ENCODE measurements at places on chromosomes 4 and X.

DNA sequence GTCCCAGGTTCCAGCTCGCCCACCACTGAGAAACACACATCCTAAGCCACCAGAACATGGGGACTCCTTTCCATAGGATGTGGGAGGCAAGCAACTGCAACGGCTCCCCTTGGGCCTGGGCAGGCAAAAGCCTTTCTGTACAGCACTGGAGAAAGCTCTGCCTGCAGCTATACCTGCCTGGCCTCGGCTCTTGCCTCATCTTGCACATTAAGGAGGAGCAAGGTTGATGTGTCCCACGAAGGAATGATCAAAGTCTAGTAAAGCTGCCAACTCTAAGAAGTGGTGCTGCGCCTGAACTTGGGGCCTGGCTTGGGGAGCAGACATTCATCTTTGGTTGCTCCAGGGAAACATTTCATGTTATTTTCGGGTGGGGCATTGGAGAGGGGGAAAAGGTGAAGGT, 19.6 kb downstream of the CCNG2 start:
- no peak for DNase-seq

DNA sequence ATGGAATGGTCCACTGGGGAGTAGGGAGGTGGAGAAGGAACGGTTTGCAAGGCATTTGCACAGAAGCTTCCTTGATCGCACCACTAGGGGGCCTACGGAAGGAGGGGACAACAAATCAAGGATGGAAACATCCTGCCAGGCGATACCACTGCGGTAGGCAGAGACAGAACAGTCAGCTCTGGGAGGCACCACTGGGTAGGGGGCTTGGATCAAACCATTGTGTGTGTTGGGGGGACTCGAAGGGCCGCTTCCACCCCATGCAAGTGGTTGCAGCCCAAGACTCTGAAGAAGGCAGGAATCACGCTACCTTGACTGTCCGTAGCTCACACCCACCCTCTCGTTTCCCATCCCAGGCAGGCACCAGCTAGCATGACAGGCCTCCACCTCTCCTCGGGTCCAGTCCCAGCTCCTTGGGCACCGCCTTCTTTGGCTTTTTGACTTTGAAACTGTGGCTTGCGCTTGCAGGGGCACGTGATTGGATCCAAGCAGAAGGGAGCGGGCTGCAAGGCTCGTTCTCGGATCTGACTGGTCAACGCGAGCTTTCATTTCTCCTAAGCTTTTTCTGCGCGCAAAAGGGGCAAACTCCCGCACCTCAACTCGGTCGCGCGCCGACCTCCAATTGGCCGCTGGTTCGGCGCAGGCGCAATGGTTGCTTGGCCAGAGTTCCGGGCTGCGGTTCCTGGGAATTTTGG, 28.4 kb downstream of the GAGE1 start:
- no peak for DNase-seq

- no peak for DNase-seq
These were observed 3.4 kb upstream of the CYBB start for GRCh38 chrX:37776283-37776986.

DNA sequence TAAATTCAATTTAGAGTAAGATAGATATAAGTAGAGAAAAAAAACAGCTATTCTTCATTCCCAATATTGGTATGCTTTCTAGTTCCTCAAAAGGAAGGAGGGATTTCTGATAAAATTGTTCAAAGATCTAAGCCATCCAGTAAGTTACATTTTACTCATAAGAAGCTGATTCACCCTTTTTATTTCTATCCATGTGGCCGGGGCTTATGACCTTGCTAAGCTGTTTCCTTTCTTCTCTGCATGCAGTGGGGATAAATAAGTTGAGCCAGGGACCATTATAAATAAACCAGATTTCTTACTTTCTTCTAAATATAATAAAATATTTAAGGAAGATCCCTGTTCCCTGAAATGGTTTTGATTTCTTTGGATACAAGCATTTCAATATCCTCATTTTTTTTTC, 502.3 kb downstream of the PDHA2 start:
- DNase-seq: no peak

GRCh38 chrX:105114554-105115130, 105.9 kb downstream of the TEX13A start:
- DNase-seq: no peak

GRCh38 chrX:39011454-39012221, 210.4 kb downstream of the MID1IP1 start:
- DNase-seq: no peak

GRCh38 chr4:157961229-157961990, 211.4 kb downstream of the GASK1B start:
- no peak for DNase-seq

- no peak for DNase-seq
These were observed 129.8 kb downstream of the GUCY2F start for GRCh38 chrX:109352066-109352588.

- DNase-seq: no peak
These were observed 136.6 kb downstream of the STAG2 start for GRCh38 chrX:124098089-124098488.

GRCh38 chr4:89800012-89800516, 36.9 kb downstream of the SNCA start:
- no peak for DNase-seq

- DNase-seq: no peak
These were observed 237.6 kb downstream of the FSTL5 start for GRCh38 chr4:161926033-161926828.

- no peak for DNase-seq
These were observed 118.3 kb downstream of the SORBS2 start for GRCh38 chr4:185693548-185694215.

GRCh38 chrX:14607446-14607985, 78.2 kb downstream of the GLRA2 start:
- no peak for DNase-seq

DNA sequence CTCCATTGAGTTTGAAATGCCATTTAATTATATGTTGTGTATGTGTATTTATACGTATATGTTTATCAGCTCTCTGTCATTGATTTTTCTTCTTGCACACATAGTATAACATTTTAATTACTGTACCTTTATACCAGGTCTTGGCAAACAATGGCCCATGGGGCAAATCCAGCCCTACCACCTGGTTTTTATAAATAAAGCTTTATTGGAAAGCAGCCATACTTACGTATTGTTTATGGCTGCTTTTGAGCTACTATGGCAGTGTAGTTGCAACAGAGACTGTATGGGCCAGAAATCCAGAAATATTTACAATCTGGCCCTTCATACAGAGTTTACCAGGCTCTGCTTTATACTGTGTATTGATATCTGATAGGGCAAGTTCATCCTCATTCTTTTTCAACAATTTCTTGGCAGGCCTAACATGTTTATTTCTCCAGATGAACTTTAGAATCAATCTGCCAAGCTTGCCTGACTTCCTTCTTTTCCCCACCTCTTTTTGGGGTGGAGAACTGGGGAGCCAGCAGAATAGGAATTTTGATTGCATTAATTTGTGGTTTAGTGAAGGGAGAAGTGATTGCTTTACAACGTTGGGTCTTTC, 15.8 kb downstream of the DCUN1D4 start:
- DNase-seq: no peak

- no peak for DNase-seq
These were observed 21.5 kb downstream of the RELL1 start for GRCh38 chr4:37664696-37665095.

DNA sequence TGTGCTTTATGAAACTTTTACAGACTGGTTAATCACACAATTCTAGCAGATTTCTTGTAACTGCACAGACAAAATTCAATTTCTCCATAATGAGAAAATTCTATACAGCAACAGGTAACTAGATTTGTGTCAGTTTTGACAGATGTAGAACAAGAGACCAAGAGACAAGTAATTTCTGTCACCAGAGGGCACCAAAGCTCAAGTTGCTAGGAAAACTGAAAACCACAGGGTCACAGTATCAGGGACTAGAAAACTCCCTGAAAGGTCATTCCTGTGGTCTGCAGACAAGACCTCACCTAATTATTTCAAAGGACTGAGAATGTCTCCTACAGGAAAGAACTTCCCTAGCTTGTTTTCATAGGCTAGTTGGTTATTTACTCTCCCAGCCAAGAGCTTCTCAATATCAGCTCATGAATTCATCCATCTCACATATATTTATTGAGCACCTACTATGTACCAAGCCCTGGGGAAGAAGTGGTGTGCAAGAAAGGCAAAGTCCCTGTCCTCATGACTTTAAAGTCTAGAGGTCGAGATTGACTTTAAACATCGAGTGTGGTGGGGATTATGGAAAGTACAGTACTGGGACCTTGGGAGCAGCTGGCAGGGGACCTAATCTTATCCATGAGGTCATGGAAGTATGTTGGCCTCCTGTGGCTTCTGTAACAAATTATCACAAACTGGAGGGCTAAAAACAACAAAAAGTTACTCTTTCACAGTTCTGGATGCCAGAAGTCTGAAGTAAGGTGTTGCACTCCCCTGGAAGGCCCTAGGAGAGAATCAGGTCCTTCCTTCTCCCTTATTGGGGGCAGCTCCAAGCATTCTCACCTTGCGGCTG, 47.8 kb upstream of the SETD7 start:
- DNase-seq: no peak

DNA sequence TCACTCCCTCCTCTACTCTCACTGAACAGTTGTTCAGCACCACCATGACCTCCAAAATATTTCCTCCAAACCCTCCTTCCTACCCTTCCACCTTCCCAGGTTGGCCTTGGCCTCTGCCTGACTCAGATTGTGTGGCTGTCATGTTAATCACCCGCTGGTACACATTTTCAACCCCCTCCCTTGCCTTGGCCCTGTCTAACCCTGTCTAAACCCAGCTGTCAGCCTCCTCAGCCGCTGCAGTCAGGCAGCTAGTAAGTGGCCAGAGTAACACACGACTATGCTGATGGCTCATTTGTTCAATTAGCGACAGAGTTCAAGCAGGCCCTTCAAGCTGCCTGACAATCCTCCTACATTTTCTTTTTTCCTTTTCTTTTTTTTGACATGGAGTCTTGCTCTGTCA, 18.0 kb downstream of the ING2 start:
- DNase-seq: no peak

GRCh38 chrX:76248901-76249300, 76.0 kb downstream of the PBDC1 start:
- DNase-seq: no peak

DNA sequence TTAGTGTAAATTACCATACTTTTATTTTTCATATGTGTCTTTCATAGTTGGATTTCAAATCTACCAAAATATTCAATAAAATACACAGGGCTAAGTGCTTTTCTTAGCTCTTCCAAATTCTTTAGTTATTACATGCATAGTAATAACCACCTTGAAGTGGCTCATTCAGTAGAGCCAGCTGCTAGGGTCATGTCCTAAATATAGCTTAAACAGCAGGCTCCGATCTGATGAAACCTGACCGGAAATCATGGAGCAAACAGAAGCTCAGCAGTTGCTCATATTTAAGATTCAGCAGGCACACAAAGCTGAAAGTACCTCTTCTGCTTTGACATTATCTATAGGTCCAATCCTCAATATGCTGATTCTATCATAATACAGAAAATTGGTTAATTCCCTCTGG, 1470.4 kb downstream of the ADGRL3 start:
- DNase-seq: no peak

GRCh38 chr4:81135501-81135900, 79.5 kb downstream of the PRKG2 start:
- no peak for DNase-seq

DNA sequence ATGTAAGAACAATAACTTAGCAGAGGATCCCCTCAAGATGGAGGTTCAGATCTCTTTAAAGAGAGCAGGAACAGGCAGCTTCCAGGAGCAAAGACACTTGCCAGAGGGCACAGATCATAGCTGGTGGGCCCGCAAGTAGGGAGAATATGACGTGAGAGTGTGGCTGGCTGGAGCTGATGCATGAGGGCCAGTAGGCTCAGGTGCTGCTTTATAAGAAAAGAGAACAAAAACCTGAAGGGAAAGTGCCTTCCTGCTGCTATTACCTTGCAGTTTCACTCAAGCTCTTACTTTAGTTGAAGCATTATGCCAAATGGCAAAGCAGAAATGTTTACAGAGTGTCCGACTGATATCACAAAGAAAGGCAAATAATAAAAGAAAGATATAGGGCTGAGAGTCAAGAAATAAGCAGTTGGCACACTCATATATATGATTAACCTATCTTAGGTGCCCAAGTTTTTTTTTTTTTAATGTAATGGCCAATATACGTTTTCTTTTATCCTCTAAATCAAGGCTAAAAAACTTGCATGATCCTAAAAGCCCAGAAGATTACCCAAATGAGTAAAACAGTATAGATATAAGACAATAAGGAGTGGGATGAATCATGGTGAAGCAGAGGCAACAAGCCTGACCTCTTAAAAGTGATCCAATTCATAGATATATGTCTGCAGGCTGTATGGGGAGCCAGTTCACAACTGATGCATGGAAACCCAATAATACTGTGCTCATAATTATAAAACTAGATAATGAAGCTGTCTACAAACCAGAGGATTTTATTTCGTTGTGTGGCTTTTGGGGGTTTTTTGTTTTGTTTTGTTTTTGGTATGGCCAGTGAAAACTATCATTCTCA, 12.6 kb downstream of the NR0B1 start:
- DNase-seq: no peak

DNA sequence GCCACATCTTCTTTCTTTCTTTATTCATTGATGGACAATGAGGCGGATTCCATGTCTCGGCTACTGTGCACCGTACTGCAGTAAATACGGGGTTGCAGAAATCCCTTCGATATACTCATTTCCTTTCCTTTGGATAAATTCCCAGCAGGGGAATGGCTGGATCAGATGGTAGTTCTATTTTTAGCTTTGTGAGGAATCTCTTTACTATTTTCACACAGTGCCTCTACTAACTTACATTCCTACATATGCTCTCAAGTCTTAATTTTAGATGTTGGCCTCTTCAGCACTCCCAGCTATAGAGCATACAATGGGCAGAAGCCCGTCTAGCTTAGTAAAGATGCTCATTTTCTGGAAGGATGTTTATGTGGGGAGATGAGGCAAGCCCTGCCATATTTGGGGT, 317.4 kb downstream of the ASMT start:
- DNase-seq: no peak

DNA sequence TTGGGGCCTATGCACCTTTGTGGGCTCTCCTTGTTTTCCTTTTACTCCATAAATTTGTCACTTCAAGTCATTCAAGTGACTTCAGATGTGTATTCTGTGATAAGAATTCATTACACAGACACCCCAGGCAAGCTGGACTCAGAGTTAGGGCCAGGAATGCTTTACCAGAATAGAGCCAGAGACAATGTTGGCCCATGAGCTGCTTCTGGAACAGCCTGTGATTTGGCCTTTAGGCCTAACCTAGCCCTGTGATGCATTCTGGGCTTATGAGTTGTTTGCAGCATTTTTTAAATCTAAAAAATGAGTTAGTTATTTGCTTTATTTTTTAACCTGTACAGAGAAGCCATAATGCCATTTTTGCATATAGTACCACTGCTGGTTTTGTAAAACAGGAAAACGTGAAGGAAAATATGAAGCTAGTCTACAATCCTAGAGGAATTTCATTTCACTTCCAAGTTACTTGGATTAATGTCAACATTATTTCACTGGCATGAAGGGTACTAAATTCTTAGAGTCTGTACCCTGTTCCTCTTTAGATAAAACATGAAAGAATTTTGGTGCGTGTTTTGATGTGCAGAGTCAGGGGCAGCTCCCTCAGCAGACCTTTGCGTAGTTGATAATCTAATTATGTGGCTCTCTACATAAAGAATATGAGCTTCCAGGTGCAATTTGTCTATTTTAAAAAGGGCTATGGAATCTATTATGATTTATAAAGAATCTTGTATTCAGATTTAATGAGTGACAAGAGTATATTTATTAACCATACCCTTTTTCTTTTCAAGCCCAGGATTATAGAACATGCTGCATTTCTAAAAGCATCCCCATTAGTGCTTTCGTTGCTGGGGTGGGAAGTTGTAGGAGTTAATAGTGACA, 84.7 kb downstream of the ARHGAP10 start:
- no peak for DNase-seq

GRCh38 chr4:105184316-105184980, 37.8 kb downstream of the TET2 start:
- DNase-seq: no peak

GRCh38 chrX:129726307-129727111, 12.3 kb upstream of the XPNPEP2 start:
- no peak for DNase-seq
